H9 (cell line): ENCODE measurements at places on chromosomes 2 and 18. TPM values are rescaled to one million over a fixed set of nuclear protein-coding genes. Genes with fewer than 3 reads are reported as not detected.

The ANKRD30B gene
- not detected in 2 replicates for total RNA-seq

The DSG1 gene
- not detected in 2 replicates for total RNA-seq

The DNAJC5G gene
- 0.37 and 0.44 TPM in 2 replicates for total RNA-seq

The GNLY gene
- not detected in 2 replicates for total RNA-seq

The CNDP1 gene
- 0.29 TPM in 1 of 2 replicates, not detected in the other for total RNA-seq

The CHRND gene
- not detected in 2 replicates for total RNA-seq

DNA sequence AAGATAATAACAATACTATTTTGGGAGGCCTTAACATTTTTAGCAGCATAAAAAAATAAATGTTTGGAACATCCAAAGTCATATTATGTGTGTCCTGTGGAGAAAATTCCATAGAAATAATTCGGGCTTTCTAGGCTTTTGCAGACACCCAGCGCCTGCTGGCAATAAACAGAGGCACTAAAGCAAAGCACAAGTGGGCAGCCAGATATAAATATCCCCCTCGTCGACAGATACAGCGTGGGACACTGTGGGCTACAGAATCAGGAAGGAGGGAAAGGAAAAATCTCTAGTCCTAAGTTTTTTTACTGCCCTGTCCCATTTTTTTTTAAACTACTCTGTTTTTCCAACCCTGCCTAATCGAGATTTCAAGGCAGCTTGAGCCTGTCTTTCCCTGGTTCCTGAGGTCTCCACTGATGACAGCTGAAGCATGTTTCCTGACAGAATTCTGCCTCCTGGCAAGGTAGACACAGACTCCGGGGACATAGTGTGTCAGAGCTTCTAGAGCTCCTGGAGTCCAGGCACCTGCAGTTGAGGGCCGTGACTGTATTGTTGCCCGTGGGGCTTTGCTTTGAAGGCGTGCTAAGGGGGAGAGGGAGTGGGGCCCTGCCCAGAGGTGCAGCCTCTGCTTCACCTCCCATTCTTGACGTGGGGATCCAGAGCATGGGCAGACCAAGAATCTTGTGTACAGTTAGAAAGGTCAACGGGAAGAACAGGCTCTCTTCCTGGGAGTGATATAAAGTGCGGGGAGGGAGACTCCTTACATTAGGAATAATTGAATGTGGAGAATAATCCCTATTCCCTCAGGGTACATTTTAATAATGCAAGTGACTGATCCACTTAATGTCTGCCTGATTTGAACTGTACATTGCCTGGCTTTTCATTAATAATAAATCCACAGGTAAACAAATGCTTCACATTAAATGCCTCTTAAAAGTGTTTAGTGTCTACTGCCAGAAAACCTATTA lies 232.3 kb downstream of the DCC start:
- DNase-seq: no peak

- DNase-seq: peak; percentile 71
Measured at GRCh38 chr2:182642328-182642727, 73.7 kb upstream of the DNAJC10 start.

GRCh38 chr2:102074152-102074783 lies 68.3 kb upstream of the IL1R1 start:
- DNase-seq: no peak

DNA sequence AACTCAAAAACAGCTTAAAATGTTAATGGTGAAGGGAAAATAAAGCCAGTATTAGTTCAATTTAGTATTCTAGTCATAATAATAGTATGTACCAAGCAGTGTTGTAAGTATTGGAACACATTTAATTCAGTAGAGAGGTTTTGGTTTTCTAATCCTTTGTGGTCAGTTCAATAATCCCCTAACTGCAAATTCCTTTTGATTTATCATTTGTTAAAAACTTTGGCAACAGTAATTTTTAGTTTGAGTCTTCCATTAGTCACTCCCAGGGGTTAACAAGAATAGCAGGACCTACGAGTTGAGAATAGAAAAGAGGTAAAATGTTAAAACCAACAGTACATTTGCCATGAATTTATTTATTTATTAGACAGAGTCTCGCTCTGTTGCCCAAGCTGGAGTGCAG lies 10.7 kb downstream of the MRPL44 start:
- DNase-seq: no peak

DNA sequence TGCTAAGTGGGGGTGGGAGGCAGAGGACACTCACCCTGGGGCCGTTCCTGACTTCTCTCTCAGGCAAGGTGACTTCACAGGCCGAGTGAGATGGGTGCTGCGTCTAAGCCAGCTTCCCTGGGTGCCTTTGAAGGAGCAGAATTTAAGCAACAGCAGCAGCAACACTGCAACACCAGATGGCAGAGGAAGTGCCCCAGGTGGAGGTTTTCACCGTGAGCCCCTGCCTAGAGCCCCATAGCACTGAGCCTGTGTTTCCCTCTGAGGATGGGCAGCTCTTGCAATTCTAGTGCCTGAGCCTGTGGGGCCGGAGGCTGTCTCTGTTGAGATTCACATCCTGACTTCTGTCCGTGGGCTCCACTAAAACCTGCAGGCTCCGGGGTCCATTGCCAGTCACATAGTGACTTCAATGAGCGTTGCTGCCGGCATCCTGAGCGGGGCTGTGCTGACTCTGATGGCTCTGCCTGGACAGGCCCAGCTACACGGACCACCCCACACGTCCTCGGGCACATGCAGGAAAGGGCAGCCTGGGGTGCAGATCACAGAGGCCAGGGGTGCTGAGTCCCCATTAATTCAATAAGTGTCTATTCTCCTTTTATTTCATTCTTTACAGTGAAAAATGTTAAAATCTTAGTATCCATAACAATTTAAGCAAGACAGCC lies 218.8 kb downstream of the SNTG2 start:
- DNase-seq: no peak

- no peak for DNase-seq
Measured at GRCh38 chr2:234375176-234375880, 121.6 kb downstream of the ARL4C start.

DNA sequence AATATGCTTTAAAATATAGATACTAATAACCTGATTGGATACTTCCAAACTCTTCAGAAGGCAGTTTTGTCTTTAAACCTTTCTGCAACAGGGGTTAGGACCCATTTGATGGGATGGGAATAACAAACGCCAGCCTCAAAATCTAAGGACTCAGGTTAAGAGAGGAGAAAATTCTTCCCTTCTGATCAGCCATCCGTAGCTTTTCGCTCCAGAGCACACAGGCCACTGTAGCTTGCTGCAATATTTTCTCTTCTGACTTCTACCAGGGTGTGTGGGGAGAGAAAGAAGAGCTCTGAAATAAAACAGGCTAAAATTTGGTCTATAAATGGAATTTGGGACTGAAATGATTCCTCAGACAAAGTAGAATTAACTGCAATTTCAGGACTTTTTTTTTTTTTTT lies 95.1 kb downstream of the ALPK2 start:
- DNase-seq: no peak
